GM23338 (cell line): ENCODE measurements at places on chromosomes 7 and 10. TPM values are rescaled to one million over a fixed set of nuclear protein-coding genes. Genes with fewer than 3 reads are reported as not detected.
A peak's percentile ranks its signal among the peaks of the same experiment; 100 is the strongest.

GRCh38 chr10:71814922-71815411, 36.1 kb downstream of the PSAP start:
- DNase-seq = peak; percentile 68

GRCh38 chr7:101945034-101945758, 127.8 kb downstream of the CUX1 start:
- no peak for DNase-seq

DNA sequence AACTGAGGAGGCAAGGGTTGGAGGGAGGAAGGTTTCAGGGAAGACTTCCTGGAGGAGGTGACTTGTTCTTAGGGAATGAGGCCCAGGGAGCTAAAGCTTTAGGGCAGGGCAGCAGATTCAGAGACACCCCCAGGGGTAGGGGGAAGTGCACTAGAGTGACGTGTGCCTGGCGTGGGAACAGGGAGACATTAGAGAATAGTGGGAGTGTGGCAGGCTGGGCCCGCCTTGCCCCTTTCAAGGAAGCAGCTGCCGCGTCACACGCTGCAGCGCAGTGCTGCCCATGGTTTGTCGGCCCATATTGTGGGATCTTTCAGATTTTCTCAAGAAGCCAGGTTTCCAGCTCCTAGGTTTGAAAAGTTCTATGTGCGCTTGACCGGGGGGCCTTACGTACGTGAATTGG, 139.4 kb downstream of the LHPP start:
- no peak for DNase-seq

DNA sequence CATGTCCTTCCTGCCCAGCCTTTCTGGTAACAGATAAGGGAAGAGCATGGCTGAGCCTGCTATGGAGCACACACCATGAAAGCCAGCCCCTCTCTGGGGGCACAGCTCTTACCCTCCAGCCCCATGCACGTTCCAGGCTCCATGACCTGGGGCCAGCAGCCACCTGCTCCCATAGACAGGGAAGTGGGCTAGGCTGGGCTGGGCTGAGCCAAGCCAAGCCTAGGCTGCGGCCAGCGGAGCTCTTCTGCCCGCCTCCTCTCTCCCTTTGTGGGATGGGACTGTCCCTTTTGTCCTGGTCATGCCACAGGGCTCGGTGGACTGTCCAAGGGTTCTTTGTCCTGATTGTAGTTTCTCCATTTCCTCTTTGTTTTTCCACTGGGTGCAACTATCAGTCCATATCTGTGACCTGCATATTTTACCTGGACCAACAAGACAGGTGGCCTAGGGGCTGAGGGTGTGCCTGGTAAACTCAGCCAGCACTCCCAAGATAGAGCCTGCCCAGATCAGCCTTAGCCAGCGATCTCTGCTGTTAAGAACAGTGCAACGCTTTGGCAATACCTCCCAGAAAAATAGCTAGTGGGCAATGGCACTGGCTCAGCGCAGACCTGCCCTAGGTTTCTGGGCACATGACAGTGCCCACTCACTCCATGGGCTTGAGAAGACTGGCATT, 97.2 kb upstream of the BTBD16 start:
- DNase-seq = no peak

- DNase-seq = no peak
These were observed 79.7 kb upstream of the FERD3L start for GRCh38 chr7:19224951-19225350.

DNA sequence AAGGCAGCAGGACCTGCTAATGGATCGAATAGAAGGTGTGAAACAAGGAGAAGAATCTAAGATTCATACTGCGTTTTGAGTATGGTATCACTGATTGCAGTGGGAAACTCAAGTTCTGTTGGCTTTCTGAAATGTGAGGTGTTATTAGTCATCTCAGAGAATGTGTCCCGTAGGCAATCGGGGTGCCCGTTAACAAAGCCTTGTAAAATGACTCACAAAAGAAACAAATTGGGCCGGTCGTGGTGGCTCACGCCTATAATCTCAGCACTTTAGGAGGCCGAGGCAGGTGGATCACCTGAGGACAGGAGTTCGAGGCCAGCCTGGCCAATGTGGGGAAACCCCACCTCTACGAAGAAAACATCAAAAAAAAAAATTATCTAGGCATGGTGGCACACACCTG, 118.2 kb upstream of the C7orf33 start:
- no peak for DNase-seq

IL6 gene
- polyA plus RNA-seq = 0.40 and 1.6 TPM in 2 replicates
